ENCODE measurements at places on chromosomes 6 and 20.

DNA sequence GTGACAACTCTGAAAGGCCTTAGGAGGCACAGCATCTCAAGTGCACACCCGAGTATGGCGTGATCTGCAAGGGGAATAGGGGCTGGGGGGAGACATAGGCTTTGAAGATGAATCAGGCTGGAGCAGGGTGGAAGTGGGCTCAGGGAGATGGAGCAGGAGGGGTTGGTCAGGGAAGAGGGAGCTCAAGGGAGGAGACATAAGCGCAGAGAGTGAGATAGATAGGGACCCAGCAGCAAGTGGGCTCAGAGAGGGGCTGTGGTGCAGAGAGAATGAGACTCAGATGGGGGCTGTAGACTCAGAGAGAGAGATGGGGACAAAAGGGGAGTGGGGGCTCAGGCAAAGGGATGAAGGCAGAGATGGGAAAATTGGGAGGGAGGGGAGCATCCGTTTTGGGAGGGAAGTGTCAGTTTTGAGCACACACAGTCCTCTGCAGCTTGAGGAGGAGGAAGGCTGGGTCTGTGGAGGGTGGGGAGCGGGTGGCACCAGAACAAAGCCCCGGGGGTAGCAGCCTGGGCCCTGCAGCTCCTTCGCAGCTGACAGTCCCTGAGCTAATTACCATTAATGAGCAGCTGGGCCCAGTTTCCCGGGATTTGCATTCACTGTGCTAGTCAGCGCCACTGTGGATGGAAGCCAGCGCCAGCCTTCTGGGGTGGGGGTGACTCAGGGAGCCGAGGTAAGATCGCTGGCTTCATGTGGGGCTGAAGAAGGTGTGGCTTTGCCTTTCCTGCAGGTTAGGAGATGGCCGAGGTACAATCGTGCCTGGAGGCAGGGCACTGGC, 18.7 kb downstream of the SRXN1 start:
- no peak for DNase-seq

DNA sequence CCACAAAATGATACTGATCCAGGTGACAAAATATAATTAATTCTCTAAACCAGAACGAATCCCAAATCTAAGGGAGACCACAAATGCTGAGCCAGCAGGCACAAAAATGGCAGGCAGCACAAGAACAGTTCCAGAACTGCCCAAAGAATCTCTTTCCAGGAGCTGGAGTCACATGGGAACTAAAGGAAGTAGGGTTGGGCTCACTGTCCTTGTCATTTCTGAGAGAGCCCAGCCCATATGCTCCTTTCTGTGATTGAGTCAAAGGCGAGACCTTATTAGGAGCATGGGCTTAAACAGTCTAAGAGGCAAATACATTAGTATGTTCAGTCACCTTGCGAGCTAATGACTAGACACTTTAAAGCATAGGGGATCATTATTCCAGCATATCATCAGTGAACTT, 327.6 kb upstream of the ARID1B start:
- no peak for DNase-seq

DNA sequence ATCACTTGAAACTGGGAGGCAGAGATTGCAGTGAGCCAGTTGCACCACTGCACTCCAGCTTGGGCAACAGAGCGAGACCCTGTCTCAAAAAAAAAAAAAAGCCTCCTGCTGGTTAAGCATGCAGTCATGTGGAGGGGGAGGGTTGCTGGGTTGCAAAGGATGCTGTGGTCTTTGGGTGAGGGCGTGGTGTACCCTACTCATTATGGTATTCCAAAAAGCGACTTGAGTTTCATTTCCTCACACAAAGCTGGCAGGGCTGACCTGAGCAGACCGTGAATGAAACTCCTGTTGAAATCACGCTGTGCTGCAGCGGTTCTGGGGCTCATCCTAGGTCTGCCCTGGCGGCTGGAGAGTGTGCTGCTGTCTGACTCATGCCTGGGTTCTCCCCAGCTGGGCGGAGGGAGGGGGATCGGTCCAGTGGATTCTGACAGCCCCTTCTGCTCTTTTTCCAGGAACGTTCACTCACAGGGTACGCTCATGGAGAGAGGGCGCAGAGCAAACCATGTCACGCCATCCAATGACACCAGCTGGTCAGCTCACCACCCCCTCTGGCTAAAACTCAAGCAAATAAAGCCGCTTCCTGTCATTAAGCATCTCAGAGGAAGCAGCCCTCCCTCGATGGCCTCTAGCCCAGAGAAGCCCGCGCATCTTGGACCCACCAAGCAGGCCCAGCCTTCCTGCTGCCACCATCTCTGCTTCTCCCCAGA, 166.2 kb downstream of the SCML4 start:
- DNase-seq = no peak

DNA sequence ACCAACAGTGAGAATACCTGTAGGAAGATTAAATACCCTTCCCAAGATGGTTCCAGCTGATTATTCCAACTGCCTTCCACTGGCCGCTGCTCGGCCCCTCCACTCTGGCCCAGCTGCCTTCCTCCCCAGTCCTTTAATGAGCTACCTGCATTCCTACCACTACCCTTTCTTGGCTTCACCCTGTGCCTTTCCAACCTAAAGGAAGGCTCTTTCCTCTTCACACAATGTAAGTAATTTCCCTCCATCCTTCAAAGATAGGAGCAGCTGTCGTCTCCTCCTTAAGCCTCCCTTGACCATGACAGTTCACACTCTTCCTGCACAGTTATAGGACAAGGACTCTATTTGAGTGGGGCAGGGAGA, 16.2 kb upstream of the SNX9 start:
- no peak for DNase-seq

GRCh38 chr6:53546281-53546680, 1.4 kb upstream of the GCLC start:
- DNase-seq = no peak

DNA sequence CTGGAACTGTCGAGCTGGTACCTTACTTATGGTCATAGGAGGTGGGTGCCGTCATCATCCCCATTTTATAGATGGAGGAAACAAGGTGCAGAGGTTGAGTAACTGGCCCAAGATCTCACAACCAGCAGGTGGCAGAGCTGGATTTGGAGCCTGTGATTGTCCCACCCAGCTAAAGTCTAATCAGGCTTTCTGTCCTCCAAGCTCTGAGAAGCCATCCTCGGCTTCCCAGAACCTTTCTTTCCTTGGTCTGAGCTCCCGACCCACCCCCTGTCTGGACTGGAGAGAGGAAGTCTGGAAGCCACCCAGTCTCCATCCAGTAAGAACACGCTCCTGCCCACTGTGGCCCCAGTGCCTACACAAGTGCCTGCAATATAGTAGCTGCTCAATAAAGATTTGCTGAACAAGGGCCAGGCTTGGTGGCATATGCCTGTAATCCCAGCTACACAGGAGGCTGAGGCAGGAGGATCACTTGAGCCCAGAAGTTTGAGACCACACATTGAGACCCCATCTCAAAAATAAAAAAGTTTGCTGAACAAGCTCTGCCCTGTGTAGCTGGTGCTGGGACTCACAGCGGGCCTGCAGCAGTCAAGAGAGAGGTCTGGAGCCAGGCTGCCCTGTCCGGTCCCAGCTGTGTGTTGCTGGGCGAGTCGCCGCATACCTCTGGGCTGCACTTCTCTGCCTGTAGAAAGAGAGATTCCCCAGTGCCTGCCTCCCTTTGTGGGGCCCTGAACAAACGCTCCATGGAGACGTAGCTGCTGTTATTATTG, 32.5 kb upstream of the DLGAP4 start:
- no peak for DNase-seq

DNA sequence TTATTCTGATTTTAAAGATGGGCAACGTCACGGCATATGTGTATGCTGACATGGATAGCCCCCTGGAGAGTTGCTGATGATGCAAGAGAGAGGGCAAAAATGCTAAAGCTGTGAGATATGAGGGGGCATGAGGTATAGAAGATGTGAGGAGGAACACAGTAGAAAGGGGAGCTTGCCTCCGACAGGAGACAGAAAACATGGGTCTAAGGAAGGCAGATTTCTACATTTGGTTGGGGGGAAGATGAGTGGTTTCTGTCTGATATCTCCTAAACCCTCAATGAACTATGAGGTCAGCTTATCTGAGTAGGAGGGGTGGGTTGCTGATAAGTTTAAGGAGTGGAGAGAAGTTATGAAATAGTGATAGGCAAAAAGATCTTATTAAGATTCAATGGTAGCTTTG, 6.0 kb downstream of the RNF24 start:
- DNase-seq = no peak

DNA sequence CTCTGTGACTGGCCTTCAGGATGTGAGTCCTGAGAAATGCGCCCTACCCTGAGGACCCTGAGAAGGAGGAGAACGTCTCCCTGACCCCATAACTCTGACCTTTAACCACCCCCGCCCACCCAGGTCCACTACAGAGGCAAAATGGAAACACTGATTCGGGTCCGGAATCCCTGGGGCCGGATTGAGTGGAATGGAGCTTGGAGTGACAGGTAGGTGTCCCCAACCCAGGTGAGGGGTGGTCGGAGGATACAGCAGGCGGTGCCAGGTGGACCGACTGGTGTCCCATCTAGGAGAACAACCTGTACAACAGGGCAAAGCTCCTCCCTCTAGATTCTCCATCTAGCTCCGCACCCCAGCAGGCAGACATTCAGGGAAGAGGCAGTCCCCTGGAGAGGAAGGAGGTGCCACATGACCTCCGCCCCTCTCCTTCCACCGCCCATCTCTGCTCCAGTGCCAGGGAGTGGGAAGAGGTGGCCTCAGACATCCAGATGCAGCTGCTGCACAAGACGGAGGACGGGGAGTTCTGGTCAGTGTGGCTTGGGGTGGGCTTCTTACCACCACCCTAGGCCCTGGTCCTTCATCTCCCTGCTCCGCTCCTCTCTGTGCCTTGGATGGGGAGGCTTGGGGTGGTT, 17.6 kb downstream of the CAPN11 start:
- DNase-seq = no peak

GRCh38 chr6:163120223-163120622, 294.3 kb upstream of the QKI start:
- DNase-seq = no peak

GRCh38 chr6:113809826-113810225, 47.3 kb upstream of the MARCKS start:
- no peak for DNase-seq

GRCh38 chr6:89623749-89624148, 14.8 kb downstream of the LYRM2 start:
- DNase-seq = no peak

GRCh38 chr6:146914489-146915483, 289.4 kb upstream of the STXBP5 start:
- no peak for DNase-seq

DNA sequence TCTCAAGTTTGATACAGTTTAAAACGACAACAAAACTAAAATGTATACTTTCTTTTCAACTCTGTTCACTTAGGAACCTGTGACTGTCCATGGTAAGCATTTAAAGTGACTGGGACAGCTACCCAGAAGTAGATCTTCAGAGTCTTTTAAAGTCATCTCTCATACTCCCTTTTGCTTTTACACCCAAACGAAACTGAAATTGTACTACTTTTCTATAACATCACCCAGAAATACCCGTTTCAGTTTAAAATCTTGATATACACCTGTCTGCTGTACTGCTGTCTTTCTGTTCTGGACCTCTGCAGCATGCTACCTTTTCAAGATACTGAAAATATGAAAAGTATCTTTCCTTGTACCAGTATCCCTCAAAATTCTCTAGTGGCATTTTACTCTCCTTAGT, 170.4 kb upstream of the THEMIS start:
- DNase-seq = no peak

GRCh38 chr6:41939176-41939847, 2.3 kb downstream of the CCND3 start:
- DNase-seq = no peak

DNA sequence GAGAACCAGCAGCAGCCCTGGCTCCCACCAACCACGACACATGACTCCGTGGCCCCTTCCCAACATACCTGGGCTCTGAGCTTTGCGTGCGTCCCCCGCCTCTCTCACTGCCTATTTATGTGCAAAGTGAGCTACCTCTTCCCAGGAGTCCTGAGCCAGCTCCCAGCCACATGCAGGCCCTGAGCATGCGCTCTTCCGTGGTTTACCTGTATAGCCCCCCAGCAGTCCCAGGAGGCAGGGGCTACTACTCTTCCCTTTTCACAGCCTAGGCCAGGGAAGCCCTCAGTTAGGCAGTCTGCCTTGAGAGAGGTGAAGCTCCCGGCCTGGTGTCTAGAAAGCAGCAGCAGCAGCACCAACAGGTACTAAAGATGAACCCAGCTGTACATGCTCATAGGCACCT, 114.8 kb upstream of the CDYL start:
- no peak for DNase-seq

GRCh38 chr20:25283221-25283951, 35.5 kb downstream of the PYGB start:
- DNase-seq = no peak

- no peak for DNase-seq
Measured at GRCh38 chr6:42176981-42177380, 3.8 kb downstream of the GUCA1A start.

DNA sequence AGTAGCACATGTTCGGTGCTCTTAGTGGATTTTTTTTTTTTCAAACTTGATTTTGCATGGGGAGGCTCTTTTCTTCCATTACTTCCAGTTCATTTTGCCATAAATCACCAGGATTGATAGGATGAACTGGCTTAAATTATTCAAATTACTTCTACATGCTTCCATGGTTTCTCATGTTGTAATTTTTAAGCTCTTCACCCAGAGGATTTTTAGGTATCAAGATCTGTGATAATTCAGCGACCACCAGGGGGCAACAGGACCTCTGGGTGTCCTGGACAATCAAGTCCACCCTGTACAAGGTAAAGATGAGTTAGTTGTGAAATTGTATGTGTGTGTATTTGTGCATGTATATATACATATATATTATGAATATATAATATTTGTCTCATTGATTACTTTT, 4.2 kb upstream of the EPHA7 start:
- DNase-seq = no peak

DNA sequence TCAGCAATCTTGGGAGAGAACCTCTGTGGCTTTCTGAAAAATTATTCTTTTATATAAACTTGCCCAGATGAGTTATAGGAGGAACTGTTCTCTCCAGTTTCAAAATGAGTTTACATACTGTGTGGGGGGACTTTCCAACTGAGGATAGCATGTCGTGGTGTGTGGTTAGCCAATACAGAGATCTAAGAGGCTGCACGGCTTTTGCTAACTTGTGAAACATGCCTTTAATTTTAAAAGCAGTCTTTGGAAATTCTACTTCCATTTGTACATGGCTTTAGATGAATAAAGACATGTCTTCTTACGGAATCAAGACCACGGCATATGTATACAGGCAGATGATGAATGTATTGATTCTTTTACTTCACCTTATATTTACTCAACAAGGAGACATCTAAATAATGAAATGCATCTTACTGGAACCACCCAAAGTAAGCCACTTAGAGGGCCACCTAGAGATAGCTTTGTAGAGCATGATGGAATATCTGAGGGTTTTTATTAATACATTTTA, 39.8 kb downstream of the HIVEP1 start:
- peak; percentile 56 for DNase-seq

GRCh38 chr6:14502551-14502950, 385.0 kb downstream of the CD83 start:
- DNase-seq = no peak

GRCh38 chr6:135230711-135231468, 49.8 kb downstream of the MYB start:
- no peak for DNase-seq
